ENCODE measurements at places on chromosomes 13 and 19.
A peak's percentile ranks its signal among the peaks of the same experiment; 100 is the strongest.

GRCh38 chr19:48271531-48272151 is 1.8 kb downstream of the ZNF114 start:
- no peak for DNase-seq
- no peaks in the 10 kb centered on the region for H3K36me3 ChIP-seq
- peaks cover 13% of the 10 kb centered on the region for H3K4me1 ChIP-seq

- DNase-seq: no peak
- H3K27ac ChIP-seq: no peak overlapping the region
- no peaks in the 10 kb centered on the region for H3K36me3 ChIP-seq
- H3K4me3 ChIP-seq: no peak overlapping the region
- H3K27me3 ChIP-seq: no peaks in the 10 kb centered on the region
Observed at GRCh38 chr13:33721724-33722123, 96.2 kb upstream of the RFC3 start.

- H3K27me3 ChIP-seq: no peaks in the 10 kb centered on the region
- H3K4me3 ChIP-seq: no peak overlapping the region
- no peak for DNase-seq
Observed at GRCh38 chr13:113838711-113839201, 25.1 kb downstream of the GAS6 start.

DNA sequence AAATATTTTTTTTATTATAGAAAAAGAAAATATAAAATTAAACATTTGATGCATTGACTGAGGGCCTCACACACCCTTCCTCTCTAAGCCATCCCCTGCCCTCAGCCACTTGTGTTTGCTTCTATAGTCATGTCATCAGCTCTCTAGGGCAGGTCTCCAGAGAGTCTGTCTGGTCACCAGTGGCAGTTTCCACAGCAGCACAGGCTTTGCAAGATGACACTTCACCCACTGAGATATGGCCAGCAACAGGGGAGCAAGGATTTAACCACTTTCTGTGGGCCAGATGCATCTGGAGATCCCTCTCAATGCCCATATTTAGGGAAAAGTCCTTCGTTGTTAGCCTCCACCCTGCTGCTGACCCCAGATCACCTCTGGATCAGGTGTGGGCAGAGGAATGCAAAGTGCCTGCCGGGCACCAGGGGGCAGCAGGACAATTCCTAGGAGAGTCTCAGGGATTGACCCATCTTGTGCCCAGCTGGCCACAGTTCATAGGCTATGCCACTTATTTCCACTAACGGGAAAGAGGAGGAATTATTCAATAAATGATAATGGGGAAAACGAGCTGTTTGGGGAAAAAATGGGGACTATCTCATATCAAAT is 4.8 kb downstream of the ABCC4 start:
- H3K27me3 ChIP-seq: no peaks in the 10 kb centered on the region
- H3K36me3 ChIP-seq: peaks cover 5% of the 10 kb centered on the region
- DNase-seq: no peak
- H3K4me1 ChIP-seq: peaks cover 22% of the 10 kb centered on the region

- H3K4me1 ChIP-seq: no peaks in the 10 kb centered on the region
- peak; percentile 78 for DNase-seq
- no peaks in the 10 kb centered on the region for H3K27me3 ChIP-seq
- peaks cover 21% of the 10 kb centered on the region for H3K36me3 ChIP-seq
- no peak overlapping the region for H3K4me3 ChIP-seq
Observed at GRCh38 chr19:18450931-18451836, 13.3 kb upstream of the ISYNA1 start.

DNA sequence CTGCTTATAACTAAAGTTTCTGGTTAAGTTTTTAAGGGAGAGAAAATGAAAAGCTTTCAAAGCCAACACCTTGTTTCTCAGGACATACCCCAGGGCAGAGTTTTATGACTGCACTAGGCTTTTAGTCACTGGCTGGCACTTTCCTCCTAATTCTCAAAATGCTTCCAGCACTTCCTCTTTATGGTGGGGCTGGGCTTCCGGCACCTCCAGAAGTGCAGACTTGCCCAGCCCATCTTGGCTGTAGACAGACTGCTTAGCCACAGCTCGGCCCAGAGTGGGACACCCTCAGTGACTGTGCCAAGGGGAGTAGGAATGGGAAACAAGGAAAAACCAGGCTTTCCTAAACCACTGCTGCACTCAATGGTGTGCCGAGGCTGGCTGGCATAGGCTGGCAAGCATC is 23.2 kb upstream of the GTF3A start:
- H3K27ac ChIP-seq: no peak overlapping the region
- H3K36me3 ChIP-seq: no peaks in the 10 kb centered on the region
- no peaks in the 10 kb centered on the region for H3K27me3 ChIP-seq
- H3K4me1 ChIP-seq: peaks cover 11% of the 10 kb centered on the region
- DNase-seq: no peak
- H3K4me3 ChIP-seq: no peak overlapping the region
